Activated CD8-positive, alpha-beta memory T cell treated with anti-CD3 and anti-CD28 coated beads for 48 hours (primary cell): ENCODE measurements at places on chromosomes 7 and 10.

GRCh38 chr7:138097064-138097741 lies 20.9 kb downstream of the AKR1D1 start:
- DNase-seq = no peak

DNA sequence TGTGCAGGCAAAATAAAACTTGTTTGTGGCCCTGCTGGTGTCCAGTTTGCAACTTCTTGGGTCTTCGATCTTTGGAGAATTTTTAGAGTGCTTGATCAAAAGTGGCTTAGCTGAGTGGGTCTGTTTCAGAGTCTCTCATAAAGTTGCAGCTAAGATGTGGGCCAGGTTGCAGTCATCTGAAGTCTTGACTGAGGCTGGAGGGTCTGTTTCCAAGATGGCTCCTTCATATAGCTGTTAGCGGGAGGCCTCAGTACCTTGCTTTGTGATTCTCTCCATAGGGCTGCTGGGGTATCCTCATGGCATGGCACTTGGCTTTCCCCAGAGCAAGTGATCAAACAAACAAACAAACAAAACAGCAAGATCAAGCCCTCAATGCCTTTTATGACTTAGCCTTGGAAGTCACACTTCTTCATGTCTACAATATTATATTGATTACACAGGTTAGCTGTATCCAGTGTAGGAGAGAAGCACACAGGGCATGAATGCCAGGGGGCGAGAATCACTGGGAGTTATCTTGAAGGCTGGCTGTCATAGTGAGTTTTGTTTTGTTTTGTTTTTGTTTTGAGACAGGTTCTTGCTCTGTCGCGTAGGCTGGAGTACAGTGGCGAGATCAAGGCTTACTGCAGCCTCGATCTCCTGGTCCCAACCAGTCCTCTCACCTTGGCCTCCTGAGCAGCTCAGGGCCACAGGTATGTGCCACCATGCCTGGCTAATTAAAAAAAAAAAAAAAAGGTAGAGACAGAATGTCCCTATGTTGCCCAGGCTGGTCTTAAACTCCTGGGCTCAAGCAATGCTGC lies 10.2 kb downstream of the CYP26A1 start:
- DNase-seq = no peak

DNA sequence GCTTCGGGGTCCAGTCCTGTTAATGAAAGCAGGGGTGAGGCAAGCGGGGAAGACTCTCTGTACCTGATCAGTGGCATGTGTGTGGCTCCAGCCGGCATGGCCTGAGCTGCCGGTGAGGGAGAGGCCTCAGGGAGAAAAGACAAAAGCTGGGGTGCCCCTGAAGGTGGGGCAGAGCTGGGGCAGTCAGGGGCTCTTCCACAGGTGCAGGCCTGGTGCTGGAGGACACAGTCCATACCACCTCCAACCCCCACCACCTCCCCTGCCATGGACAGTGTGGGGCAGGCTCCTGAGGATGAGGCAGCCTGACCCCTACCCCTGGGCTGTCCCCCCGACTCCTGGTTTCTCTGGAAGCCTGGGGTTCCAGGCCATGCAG lies 129.5 kb downstream of the LHPP start:
- DNase-seq = no peak

- no peak for DNase-seq
Observed at GRCh38 chr7:69847921-69848612, 249.8 kb downstream of the AUTS2 start.

GRCh38 chr10:125257521-125258108 lies 97.3 kb upstream of the CTBP2 start:
- DNase-seq = no peak

DNA sequence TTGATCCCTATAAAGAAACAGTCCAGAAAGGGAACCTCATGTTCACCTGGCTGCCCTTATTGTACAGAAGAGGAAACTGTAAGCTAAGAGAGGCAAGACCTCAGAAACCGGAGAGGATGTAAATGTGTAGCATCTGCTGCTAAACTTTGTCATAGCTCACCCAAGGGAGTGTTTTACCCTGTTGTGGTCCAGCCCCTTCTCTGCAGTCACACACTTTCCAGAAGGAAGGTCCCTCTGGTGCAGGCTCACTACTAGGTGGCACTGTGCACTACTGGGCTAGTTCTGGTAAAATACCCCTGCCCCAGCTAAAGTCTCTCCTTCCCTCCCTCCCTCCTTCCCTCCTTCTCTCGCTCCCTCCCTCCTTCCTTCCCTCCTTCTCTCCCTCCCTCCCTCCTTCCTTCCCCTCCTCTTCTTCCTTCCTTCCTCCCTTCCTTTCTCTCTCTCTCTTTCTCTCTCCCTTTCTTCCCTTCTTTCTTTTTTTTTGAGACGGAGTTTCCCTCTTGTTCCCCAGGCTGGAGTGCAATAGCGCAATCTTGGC lies 42.5 kb upstream of the LCOR start:
- no peak for DNase-seq

- no peak for DNase-seq
Observed at GRCh38 chr10:101625821-101626412, 37.8 kb downstream of the DPCD start.

DNA sequence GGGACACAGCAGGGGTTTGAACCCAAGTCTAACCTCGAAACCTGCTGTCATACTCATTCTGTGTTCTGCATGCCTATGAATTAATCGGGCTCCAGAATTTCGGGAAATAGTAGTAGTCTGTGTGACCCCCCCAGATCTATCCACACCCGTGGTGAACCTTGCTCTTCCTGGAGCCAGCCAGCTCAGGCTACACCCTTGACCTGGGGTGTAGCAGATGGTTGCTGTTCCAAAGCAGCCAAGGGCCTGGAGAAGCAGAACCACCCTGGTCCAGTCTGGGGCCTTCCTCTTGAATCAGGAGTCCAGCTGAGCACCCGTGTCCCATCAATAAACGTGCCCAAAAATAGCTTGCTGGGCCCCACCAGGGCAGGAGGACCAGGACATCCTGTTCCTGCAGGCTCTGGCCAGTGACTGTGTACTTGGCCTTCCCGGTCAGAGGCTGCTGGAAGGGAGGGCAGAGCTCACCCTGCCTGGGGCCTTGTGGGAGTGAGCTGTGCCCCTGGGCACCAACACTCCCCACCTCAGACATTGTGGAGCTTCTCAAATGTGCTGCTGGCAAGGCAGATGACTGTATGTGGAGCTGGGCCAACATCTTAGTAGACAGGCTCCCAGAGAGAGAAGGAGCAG lies 101.2 kb upstream of the ZNF716 start:
- no peak for DNase-seq

DNA sequence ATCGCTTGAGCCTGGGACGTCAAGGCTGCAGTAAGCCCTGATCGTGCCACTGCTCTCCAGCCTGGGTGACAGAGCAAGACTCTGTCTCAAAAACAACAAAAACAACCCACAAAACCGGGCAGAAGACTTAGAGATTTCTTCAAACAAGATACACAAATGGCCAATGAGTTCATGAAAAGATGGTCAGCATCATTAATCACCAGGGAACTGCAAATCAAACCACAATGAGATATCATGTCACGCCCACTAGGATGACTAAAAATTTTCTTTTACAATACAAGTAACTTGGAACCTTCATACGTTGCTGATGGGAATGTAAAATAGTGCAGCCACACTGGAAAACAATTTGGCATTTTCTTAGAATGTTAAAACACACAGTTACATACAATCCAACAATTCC lies 77.3 kb upstream of the GRID1 start:
- no peak for DNase-seq

DNA sequence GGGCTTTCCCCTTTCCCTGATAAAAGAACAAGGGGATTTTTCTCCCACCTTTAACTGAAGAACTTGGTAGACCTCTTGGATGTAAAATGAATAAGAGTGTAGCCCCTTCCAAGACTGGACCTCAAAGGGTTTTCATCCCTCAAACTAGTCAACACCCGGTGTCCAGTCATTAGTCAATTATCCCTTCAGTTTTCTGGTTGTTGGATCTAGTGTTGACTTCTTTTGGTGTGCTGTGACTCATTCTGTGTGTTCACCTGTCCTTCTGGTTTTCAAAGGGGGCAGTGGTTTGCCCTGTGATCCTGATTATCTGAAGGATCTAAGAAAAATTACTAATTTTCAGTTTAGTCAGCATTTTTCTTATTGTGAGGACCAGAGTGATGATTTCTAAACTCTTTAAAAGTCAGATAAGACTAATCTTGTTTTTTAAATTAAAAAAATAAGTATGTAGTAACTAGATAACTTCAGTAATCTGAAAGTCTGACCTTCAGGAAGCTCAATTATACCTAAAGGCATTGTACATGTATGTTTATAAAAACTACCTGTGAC lies 583.5 kb downstream of the CNTNAP2 start:
- no peak for DNase-seq

GRCh38 chr10:99880080-99880835 lies 97.8 kb downstream of the ABCC2 start:
- no peak for DNase-seq

- DNase-seq = no peak
Observed at GRCh38 chr10:88913127-88913526, 33.1 kb downstream of the STAMBPL1 start.

- DNase-seq = no peak
Observed at GRCh38 chr7:88106434-88106833, 113.4 kb downstream of the SRI start.

DNA sequence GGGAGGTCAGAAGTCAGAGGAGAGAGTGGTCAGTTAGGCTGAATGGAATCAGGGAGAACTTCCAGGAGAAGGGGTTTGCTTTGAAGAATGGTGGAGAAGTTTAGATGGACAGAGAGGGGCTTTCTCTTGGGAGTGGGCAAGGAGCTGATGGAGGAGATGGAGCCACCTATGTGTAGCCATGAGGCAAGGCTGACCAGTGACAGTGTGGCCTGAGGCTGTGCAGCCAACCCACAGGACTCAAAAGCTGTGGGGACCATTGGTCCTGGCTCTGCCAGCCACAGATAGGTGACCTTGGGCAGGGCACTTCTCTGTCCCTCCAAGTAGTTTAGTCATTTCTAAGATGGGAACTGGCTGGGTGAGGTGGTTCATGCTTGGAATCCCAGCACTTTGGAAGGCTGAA lies 18.7 kb downstream of the NEURL1 start:
- DNase-seq = no peak

DNA sequence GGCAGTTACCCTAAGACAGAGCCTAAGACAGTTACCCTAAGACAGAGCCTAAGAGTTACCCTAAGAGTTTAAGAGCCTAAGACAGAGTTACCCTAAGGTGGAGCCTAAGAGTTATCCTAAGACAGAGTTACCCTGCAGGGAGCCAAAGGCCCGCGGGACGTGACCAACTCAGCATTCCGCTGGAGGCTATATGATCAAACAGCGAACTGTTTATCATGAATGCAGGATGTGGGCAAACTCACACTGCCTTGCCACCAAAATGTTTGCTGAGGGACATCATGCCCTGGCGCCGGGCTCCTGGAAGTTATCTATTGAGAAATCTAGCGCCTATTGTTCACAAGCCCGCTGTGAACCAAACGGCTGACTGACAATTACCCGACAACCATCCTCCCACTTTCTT lies 49.9 kb downstream of the BLVRA start:
- no peak for DNase-seq

GRCh38 chr7:134458806-134459698 lies at the start of gene AKR1B1:
Gene AKR1B1 (minus strand): TSS chr7:134459100. CDS start chr7:134459062, 38 bp downstream.
- peak; percentile 59 for DNase-seq

DNA sequence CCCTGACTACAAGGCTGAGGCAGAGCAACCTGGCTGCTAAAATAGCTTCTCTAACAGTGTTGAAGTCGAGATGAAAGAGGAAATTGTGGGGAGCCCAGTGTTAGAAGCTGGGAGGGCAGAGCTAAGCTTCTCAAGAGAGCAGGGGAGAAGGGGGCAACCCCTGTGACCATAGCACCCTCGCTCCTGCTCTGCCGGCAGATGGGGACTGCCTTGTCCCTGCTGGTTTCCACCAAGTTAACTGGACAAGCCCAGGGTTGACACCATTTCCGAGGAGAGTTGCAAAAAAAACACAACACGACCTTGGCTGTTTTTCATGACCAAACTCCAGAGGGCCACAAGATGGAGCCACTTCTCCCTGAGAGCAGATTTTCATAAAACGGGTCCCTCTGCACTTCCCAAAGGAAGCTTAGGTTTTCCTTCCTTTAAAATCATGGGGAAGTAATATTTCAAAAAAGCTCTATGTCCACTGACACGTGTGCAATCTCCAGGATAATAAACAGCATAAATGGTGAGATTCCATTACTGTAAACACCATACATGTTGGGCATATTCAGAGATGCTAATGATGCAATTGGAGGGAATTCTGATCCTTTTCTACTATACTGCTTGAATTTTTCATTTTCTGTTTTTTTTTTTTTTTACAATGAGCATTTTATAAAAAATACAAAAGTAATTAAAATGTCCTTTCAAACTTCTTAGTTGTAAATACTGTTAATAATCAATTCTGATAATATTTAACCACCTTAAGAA lies 140.4 kb downstream of the PIP4K2A start:
- DNase-seq = no peak

DNA sequence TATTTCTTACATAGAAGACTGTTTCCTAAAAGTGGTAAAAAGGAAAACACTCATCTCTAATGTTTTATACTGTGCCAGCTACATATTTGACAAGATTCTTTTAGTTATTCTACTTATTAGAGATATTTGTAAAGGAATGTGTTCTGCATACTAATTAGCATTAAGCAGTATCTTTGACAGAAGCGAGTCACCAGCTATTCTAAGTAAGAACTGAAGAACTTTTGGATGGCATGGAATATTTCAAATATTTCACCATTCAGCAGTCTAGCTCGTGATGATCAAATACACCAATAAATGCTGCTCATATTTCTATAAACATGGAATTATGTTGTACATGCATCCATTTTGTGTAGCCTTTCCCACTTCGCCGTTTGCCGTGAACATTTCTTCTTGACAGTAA lies 241.6 kb upstream of the TCF7L2 start:
- no peak for DNase-seq

DNA sequence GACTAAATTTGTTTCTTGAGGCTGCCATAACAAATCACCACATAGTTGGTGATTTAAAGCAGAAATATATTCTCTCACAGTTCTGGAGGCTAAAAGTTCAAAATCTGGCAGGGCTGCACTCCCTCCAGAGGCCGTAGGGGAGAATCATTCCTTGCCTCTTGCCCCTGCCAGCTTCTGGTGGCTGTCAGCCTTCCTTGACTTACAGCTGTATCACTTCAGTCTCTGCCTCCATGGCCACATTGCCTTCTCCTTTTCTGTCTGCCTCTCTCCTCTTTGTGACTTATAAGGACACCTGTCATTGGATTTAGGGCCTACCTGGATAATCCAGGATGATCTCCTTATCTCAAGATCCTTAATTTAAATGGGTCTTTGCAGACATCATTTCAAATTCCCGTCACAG lies 5.8 kb upstream of the LRRC4 start:
- no peak for DNase-seq

DNA sequence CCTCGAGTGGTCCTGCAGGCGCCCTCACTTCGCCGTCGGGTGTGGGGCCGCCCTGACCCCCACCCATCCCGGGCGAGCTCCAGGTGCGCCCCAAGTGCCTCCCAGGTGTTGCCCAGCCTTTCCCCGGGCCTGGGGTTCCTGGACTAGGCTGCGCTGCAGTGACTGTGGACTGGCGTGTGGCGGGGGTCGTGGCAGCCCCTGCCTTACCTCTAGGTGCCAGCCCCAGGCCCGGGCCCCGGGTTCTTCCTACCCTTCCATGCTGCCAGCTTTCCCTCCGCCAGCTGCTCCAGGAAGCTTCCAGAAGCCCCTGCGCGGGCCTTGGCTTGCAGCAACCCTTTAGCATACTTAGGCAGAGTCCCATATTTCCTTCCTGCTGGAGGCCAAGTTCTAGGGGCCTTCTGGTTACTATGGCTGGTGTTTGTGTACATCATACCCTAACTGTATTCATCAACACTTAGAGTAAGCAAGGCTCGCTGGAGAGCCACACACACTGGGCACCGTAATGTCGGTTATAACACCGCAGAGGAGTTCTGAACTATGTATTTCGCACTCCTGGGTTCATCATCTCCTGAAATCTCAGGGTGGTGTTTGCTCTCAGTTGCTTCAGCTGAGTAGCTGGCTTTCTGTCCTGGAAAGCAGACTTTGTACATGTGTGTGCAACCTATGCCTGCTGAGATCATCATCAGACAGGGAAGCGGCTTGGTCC lies 471 bp downstream of the MGMT start:
- DNase-seq = no peak
